ENCODE measurements at places on chromosomes 2 and 18.

- no peak for DNase-seq
Observed at GRCh38 chr2:25229279-25230197, 61.2 kb upstream of the POMC start.

- DNase-seq: no peak
Observed at GRCh38 chr2:59677158-59677557, 876.3 kb downstream of the BCL11A start.

- no peak for DNase-seq
Observed at GRCh38 chr18:37672001-37672400, 106.4 kb upstream of the CELF4 start.

DNA sequence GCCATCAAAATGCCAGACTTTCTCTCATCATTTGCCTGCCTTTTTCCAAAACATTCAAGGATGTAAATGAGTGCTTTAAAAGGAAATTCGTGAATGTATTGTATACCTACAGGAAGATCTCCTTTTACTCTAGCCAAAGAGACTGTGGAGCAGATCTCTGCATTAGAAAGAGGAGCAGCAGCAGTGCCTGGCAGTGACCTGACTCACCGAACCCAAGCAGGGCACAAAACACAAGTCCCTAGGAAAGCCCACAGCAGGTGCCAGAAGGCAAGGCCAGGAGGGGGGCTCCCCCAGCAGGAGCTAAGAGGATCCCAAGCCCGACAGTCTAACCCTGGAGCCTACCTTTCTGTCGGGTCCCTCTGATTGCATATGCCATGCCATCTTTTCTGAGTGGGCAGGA lies 47.9 kb downstream of the L3MBTL4 start:
- DNase-seq: no peak

GRCh38 chr2:42185220-42185921 lies 16.2 kb downstream of the EML4 start:
- DNase-seq: no peak

DNA sequence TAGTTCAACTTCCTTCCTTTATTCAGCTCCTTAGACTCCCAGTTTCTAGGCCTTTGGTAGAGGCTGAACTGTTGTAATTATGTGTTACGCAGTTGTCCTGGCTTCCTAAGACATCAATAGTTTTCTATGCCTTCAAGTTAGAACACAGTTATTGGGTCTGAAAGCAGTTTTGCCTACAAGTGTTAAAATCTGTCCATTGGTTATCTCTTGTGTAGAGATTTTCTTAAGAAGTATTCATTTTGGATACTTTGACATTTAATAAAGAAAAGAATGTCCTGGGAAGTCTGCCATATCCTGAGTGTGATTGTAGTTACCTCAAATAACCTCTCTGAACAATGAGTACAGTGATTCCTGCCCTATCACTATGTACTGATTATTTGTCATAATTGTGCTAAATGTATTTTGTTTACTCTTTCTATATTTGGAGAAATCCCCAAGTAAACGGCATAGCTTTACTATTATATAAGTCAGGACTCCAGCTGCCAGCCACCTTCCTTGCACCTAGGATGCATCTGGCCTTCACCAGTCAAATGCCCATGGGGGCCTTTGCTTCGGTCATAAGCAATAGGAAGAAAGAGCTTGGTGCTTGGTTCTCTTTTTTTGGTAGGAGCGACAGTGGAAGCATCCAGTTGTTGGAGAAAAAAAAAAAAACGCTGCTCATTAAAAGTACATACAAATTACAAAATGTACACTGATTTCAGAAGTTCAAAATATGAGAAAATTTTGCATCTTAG lies 449.5 kb upstream of the PKDCC start:
- no peak for DNase-seq

- no peak for DNase-seq
Observed at GRCh38 chr18:46296656-46297055, 192.5 kb downstream of the HAUS1 start.

DNA sequence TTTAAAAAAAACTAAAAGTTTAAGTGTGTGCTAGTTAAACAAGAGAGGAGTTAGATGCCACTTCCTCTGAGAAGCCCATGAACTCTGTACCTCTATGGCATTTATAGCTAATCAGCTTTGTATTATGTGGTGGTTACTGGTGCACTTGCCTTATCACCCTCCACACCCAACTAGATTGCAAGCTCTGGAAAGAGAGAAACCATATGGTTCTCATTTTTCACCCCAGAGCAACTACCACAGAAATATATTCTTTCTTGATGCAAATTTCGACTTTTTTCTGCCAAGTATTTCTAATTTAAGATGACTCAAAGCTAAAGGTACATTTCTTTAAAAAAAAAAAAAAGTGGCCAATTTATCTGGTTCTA lies 24.2 kb downstream of the RAPH1 start:
- DNase-seq: no peak

- no peak for DNase-seq
Observed at GRCh38 chr2:144461308-144461766, 58.6 kb downstream of the ZEB2 start.

GRCh38 chr2:28047681-28048080 lies 157.2 kb downstream of the BABAM2 start:
- DNase-seq: no peak

DNA sequence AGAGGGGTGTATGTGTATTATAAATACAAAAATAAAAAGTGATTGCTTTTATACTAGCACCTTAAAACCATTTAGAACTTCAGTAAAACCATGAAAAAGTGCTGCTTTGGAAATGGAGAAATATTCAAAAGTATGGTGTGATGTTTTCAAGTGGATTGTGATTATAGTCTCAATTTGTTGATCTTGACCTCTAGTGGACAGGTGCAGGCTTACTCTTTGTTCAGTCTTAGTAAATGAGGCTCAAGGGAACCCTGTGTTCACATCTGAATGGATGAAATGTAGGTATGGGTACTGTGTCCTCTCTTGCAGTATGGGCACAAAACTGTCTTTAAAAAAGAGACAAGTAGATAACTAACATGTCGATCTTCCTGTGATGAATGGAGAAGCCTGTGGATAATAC lies 145.8 kb downstream of the MCFD2 start:
- no peak for DNase-seq

DNA sequence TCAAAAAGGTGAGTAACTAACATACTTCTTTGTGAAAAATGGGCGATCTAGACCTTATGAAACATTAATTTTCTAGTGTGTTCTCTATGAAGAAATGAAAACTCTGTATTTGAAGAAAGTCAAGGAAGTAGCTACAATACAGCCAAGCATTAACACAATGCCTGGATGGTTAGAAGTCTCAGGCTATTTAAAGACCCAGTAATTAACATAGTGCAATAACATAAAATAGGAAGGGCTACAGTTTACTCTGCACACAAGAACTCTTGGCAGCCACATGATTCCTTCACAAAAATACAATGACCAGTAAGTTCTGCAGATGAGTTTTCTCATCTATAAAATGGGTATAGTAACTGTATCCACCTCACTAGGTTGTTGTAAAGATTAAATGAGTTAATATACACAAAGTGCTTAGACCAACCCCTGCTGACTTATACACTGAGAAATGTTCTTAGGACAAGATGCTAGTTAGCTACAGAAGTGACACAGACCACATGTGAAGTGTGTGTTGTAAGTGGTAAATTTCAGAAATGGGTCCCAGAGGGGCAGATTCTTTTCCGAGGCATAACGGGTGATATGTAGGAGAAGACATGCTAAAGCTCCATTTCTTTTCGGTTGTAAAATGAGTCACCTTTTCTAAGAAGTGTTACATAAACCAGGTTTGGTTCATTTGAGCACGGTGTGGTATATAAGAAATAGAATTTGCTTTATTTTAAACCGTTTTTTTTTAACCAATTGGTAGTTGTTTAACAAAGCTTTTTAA lies 61.8 kb downstream of the CXCR4 start:
- DNase-seq: no peak

GRCh38 chr18:9380101-9380500 lies 45.5 kb downstream of the TWSG1 start:
- no peak for DNase-seq

DNA sequence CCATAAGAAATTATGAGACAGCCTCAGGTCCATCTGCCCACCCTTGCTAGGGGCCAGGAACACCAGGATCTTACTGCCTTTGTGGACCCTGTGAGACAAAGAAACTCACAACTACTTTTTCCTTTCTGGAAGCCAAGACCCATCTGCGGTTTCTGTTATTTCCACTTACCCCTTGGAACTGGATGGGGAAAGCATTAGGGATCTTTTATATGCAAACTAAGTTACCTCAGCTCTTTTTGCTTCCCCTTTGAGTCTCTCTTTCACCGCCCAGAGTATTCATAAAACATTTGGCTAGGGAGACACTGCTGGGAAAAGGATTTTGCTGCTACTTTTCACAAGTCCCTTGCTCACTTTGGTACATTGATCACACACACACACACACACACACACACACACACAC lies 95.7 kb downstream of the ZNF385B start:
- DNase-seq: no peak

GRCh38 chr2:55311444-55311870 lies 42.4 kb upstream of the MTIF2 start:
- no peak for DNase-seq

DNA sequence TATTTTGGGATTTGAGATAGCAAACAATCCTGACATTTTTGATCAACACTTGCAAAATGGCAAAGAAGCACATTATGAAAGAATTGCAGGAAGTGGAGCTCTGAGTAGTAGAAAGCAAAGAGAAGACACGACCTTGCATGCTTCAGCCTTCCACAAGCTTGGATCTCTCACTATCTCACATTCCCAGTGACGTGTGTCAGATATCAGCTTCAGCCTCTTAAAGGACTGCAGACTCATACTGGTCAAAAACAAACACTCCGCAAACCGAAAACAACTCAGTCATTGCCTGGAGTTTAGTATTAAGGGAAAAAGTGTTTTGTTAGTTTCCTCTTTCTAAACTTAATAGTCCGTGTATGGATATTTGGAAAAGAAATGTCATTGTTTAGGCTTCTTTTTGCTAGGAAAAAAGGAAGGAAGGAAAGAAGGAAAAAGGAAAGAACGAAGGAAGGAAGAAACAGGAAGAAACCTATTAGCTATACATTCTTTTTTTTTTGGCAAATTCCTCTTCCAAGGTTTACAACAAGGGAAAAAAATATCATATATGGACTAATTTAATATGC lies 32.6 kb upstream of the SLC40A1 start:
- DNase-seq: no peak

GRCh38 chr2:220279372-220279771 lies 651.9 kb downstream of the SLC4A3 start:
- DNase-seq: no peak

- DNase-seq: no peak
Observed at GRCh38 chr2:191666732-191667131, 11.2 kb upstream of the NABP1 start.

DNA sequence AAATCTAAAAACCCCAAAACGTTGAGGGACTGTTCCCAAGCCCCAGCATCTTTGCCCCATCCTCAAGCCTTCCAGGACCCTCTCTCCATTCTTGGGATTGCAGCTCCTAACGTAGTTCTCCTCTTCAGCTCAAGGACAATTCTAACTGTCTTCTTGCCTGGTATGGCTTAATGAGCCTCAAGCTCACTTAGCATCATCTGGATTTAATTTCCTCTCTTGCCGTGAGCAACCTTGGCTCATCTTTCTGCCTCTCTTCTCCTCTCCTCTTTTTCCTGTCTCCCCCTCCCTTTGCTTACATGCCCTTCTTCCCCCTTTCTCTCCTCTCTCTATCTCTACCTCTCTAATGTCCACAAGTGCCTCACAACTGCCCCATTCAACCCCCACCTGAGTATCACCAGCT lies 44.2 kb downstream of the TACR1 start:
- DNase-seq: no peak

- DNase-seq: no peak
Observed at GRCh38 chr2:221767106-221768012, 195.3 kb upstream of the EPHA4 start.
